ENCODE measurements at places on chromosomes 2 and 18.

DNA sequence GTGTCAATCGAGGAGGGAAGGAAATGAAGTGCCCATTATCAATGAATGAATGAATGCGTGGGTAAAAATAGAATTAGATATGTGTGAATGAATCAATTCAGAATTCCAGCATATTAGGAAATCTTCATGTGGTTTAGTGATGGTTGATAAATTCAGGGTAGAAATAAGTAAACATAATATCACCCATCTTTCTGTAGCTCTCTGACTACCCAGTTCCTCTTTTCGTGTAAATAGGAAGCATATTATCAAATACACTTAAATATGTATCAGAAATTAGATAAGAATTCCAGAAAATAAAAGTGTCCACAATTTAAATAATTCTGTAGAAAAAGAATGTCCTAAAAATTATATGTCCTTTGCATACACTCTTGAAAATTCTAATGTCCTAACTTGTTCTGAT lies 552.9 kb upstream of the LRATD1 start:
- DNase-seq, result no peak

GRCh38 chr2:213252206-213252605 lies 32.1 kb upstream of the SPAG16 start:
- no peak for DNase-seq

DNA sequence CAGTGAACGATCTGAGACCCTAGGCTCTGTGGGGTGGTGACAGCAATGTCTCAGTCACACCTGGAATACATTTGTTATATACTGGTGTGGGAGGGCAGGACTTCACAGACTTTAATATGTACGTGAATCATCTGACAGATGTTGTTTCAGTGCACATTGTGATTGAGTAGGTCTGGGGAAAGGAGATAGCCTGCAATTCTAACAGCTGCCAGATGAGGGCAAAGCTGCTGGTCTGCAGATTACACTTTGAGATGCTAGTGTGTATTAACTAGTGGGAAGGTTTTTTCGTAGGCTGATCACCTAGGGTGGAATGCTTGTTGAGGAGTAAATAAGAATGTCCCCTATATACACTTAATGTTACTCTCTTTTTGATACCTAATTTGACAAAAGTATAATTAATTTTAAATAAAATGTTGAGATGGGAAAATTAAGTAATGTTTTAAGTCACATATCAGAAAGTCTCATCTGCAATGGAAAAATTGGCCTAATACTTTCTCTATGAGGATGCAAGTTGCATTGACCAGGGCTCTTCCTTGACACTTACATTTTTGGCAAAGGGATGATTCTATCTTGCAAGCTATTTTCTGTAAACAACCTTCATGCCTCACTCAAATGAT lies 496.9 kb upstream of the HNMT start:
- DNase-seq, result peak; percentile 26

- DNase-seq, result no peak
These were observed 101.6 kb downstream of the GFPT1 start for GRCh38 chr2:69285379-69285894.

GRCh38 chr18:9530226-9531009 lies 55.1 kb downstream of the RALBP1 start:
- DNase-seq, result no peak

- no peak for DNase-seq
These were observed 210.0 kb downstream of the SS18 start for GRCh38 chr18:25880441-25880840.

DNA sequence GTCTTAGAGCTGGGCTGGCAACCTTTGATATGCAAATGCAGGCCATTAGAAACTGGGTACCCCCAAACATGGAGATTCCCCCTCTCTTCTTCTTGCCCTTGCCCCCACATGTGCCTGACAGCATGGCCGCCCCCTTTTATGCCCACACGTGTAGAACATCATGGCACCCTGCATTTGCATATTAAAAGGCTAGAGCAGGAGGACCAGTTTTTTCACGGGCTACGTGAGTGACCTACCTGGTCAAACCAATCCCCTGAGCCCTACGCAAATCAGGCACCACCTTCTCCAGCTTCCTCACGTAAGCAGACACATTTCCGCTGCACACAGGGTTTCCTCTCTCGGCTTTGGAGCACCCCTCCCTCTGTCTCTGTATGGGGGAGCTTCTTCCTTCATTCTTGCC lies 110.9 kb upstream of the COPS8 start:
- DNase-seq, result no peak

- no peak for DNase-seq
These were observed 99.4 kb upstream of the PPP1CB start for GRCh38 chr2:28652217-28652616.

DNA sequence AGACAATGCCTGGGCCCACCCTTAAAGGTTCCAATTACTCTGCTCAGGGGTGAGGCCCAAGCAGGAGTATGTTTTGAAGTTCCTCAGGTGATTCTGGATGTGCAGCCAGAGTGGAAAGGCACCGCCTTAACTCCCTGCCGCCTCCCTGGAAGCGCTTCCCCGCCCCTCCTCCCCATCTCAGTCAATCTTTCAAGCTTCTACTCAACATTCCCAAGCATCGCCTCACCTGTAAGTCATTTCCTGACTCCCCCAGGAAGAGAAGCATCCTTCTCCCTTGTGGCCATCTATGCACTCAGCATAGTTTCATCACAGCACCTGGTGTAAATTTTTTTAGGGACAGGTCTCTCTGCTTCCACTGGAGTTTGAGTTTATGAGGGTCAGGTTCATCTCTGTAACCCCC lies 67.5 kb downstream of the MYL12B start:
- no peak for DNase-seq

GRCh38 chr2:122754561-122754960 lies 999.1 kb downstream of the TSN start:
- no peak for DNase-seq

GRCh38 chr18:79914614-79915160 lies 36.8 kb downstream of the SLC66A2 start:
- DNase-seq, result no peak

- no peak for DNase-seq
These were observed 17.4 kb upstream of the LMAN1 start for GRCh38 chr18:59376351-59376935.

DNA sequence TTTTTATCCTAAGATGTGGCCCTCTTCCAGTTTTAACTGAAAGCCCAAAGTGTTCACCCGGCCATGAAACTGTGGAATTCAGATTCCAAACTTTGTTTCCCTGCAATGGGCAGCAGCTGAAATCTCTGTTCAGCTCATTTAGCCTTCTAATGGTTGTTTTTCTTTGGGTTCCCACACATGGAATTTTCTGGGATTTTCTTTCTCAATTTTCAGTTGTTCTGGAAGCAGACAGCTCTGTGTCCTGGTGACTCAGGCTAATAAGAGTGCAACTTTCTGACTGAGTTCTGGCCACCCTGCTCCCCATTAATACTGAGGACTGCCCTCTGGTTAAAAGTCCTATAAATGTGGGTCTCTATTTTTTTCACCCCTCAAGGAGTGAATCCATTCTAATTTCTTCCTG lies 78.5 kb downstream of the PMS1 start:
- DNase-seq, result no peak

- no peak for DNase-seq
These were observed 176.8 kb upstream of the VRK2 start for GRCh38 chr2:57869758-57870344.

- no peak for DNase-seq
These were observed 394.7 kb downstream of the FBXO15 start for GRCh38 chr18:73752965-73753364.

DNA sequence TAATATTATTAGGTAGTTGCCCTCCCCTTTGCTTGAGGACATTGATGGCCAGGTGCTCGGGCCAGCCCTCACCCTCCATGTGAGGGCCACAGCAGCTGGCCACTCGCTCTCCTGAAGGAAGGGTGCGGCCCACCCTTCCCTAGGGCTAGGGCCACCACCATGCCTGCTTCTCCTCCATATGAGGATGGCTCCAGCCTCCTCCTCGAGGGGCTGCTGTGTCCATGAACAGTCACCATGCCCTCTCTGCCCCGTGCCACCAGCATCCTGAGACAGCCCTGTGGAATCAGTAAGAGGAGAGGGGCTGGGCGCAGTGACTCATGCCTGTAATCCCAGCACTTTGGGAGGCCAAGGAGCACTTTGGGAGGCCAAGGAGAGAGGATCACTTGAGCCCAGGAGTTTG lies 2.4 kb downstream of the GPR17 start:
- no peak for DNase-seq

GRCh38 chr2:158602027-158602426 lies 145.3 kb downstream of the PKP4 start:
- DNase-seq, result no peak

DNA sequence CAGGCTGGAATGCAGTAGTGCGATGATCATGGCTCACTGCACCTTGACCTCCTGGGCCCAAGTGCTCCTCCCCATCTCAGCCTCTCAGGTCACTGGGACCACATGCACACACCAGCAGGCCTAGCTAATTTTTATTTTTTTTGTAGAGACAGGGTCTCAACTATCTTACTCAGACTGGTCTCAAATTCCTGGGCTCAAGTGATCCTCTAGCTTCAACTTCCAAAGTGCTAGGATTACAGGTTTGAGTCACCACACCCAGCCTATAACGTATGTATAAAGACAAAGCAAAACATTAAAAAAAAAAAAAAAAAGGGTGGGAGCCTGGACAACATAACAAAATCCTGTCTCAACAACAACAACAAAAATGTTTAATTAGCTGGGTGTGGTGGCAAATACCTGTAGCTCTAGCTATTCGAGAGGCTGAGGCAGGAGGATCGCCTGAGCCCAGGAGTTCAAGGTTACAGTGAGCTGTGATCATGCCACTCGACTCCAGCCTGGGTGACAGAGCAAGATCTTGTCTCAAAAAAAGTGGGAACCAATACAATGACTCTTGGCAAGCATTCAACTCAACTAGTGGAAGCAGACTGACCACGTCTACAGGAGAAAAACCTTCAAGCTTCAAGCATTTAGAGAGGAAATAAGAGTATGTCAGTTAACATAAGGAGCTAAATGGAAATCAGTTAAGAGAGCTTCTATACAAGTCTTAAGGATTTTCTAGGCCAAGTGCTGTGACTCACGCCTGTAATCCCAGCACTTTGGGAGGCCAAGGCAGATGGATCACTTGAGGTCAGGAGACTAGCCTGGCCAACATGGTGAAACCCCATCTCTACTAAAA lies 2.6 kb downstream of the GTF3C2 start:
- no peak for DNase-seq

- DNase-seq, result no peak
These were observed 1028.4 kb upstream of the PIK3C3 start for GRCh38 chr18:40926679-40927078.

DNA sequence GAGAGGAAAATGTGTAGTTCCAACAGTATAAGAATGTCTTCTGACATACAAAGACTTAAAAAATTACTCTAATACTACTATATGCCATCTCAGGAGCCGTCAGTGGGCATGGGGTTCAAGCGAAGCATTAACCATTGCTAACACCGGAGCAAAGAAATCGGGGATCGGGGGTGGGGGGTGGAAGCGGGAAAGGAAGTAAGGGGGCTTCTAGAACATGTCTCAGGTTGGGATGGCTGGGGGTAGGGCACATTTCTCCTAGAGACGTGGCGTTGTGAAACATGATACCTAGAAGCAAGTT lies 702 bp downstream of the LMAN1 start:
- DNase-seq, result no peak

DNA sequence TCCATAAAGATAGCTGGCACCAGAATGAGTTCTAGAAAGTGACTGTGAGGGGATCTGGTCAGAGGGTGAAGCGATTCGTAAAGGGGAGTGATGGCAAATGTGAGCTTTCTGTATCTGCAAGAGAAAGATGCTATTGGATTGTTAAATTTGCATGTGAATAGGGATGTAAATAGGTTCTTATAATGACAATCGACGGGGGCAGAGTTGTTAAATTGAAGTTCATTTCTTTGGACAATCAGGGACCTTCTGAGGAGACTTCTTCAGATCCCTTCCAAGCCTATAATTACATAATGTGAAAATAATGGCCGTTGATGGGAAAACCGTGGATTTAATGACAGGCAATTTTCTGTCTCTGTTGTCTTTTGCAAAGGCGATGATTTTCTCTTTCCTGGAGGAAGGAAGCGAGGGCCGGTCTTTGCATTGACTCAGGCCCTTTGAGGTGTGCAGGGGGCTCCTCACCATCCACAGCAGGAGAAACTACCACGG lies 52.2 kb upstream of the TMEM18 start:
- no peak for DNase-seq

DNA sequence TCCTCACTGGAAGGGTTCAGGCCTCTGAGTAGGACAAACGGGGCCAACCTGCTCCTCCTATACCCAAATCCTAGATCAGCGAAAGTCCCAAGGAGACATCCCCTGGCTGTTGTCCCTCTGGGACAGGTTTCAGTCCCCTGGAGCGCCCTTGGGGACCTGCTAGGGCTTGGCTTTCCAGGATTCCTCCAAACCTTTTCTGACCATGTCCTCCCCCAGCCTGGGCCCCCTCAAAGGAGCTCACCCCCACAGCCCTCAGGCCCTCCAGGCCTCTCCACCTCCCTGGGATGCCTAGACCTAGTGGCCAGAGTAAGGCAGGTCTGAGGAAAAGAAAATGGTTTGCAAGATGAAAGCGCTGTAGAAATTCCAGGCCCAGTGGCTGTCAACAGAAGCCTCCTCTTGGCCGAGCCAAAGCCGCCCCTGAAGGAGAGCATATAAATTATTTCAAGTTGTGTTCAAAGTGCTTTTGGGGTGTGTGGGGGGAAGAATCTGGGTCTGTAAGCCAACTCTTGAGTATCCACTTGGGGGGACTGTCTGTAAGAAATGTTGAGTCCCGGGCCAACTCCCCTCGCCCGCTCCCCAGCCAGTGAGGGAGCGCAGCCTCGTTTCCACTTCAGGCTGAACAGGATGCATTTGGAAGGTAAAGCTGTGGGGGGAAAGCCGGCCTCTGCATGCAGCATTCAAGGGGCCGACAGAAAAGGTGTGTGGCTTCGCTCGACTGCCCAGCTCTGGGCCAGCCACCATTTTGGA lies 158.6 kb downstream of the DYSF start:
- no peak for DNase-seq

- no peak for DNase-seq
These were observed 352.4 kb upstream of the ACVR2A start for GRCh38 chr2:147492471-147492870.

DNA sequence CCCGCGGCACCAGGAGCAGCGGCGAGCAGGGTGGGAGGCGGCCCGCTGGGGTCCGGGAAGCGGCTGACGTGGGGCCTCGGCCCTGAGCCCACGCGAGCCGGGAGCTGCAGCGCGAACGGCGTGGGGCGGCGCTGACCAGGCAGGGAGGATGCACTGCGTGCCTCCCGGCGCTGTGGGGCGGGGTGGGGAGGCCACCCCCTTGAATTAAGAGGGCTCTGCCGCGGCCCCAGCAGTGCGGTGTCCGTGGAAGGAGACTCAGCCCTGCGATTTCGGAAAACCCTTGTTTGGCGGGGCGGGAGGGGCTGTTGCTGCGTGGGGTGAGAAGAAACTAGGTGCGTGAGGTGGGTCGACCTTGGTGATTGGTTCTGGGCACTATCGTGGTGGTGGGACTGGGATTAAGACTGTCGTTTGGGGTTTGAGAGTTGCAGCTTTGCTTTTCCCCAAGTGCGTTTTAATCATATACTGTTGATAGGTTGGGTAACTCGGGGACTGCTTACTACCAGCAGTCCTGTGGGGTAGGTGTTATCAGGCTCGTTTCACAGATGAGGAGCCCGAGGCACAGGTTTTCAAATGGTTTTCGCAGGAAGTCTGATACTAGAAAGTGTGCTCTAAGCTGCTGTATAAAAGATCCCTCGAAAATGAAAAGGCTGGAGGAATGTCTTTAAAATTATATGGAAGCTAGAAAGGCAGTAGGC lies 722 bp downstream of the ACSL3 start:
- DNase-seq, result peak; percentile 52

All from hindlimb muscle (tissue), 1 donor.